ENCODE measurements at places on chromosomes 2 and 18. TPM values are rescaled to one million over a fixed set of nuclear protein-coding genes. Genes with fewer than 3 reads are reported as not detected.
A peak's percentile ranks its signal among the peaks of the same experiment; 100 is the strongest.

DNA sequence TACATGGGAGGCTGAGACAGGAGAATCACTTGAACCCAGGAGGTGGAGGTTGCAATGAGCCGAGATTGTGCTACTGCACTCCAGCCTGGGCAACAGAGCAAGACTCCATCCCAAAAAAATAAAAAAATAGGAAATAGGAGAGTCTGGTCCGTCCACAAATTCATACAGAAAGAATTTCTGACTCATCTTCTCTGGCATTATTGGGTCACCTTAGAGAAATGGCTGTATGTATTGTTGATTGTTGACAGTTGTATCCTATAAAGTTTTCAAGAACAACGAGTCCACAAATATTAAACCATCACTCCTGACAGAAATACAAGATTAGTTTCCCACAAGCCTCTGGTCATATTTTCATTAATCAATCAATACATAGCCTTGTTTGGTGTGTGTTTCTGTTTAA is 20.4 kb downstream of the RBM43 start:
- DNase-seq = peak; percentile 24

DNA sequence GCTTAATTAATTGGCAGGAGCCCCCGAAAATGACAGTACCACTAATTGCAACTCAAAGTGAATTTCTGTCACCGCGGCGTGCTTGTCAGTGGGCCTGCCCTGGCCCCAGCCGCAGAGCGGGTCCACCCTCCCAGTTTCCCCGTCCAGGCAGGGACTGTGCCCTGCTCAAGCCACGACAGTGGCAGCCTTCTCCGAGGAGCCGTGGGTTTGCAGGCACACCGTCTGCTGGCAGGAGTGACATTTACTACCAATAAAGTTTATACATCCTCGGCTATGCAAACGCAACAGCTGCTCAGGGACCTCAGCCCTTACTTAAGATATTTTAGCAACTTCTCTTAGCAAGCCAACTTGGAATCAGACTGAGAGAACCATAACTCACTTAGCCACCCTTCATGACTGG is 112.7 kb downstream of the GBX2 start:
- no peak for DNase-seq

DNA sequence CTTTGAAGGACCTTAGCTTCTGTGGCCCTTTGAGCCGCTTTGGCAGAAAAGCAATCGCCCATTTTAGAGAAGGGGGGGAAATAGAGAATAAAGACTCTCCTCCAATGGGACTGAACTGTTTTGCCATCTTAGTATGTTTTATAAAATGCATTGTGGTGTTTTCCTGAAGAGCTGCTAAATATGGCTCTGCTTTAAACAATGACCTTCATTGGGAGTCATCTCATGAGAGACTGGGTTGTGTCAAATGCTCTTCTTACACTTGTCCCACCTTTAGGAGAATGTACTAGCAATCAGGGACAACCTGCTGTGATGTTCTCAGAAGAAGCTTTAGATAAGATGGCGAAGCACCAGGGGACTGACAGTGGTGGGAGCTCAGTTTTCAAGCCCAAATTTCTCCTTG is 418.9 kb upstream of the POU3F3 start:
- no peak for DNase-seq

- peak; percentile 52 for DNase-seq
These were observed 57.7 kb downstream of the INHBB start for GRCh38 chr2:120403676-120404075.

DNA sequence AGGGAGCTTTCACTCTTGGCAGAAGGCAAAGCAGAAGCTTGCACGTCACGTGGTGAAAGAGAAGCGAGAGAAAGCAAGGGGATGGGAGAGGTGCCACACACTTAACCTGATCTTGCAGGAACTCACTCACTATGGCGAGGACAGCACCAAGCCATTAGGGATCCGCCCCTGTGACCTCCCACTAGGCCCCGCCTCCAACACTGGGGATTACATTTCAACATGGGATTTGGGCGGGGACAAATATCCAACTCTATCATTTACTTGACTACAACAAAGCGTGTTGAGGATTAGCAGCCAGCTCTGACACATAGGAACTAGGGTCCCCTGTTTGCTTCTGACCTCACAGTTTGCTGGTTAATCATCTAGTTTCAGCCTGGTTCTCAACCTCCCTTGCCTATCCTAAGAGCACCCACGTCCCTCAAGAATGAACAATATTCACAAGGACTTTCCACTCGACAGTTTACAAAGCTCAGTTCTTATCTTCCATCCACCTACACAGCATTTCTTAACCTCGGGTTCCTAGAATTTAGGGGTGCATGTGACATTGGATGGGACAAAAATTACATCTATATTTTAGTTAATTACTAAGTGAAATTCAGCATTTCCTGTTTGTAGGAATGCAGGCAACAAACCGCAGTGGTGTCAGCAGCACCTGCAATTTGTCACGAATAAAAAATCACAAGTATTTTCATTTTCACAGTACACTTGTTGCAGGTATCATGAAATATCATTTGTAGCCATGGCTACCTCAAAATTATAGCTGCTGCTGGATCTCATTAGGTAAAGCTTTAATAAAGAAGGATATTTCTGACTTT is 36.0 kb downstream of the LBH start:
- no peak for DNase-seq

GRCh38 chr2:81436256-81436655 is 1131.7 kb upstream of the LRRTM1 start:
- peak; percentile 64 for DNase-seq

DNA sequence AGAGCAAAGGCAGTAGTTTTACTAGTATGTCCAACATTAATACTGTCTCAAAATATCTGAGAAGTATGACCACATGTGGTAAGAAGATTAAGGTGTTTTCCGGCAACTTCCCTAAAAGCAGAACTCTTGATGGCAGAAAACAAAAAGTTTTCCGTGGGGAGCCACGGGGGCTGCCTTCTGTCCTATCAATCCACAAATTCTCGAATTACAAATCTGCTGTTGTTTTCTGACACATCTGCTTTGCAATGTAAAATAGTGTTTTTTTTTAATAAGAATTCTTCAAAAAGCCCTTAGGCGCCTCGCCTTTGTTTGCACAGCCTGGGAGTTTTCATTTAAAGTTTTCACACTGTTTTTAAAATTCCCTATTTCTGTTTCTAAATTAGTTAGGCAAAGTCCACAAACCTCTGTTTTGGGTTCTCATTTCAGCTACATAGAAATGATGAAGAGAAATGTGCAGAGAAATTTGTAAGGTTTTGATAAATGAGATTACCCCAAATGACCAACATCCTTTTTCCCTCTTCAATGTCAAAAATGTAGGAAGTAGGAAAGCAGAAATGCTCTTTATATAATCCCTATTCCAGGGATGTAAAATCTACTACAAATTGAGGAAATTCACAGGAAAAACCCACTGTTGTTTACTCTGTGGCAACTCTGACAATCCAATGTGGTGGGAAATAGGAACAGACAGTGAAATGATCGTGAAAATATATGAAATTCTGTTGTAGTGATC is 385.8 kb downstream of the ZEB2 start:
- DNase-seq = no peak

- DNase-seq = no peak
These were observed 145.1 kb downstream of the AGPS start for GRCh38 chr2:177537636-177538035.

DNA sequence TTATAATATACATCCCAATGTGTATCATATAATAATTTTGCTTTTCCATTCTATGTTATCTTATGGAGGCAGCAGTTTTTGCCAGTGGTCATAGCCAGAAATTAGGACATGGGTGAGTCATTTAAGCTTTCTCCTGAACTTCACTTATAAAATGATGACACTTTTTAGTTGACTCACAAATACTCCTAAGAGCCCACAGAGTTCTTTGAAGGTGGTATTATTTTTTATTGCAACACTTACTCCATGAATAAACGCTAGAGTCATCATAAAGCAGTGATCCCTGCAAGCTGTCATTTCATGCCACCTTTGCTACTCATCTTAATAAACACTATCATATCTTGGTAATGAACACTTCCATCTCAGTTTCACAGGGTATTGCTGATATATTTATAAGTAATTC is 69.9 kb upstream of the MAPRE2 start:
- DNase-seq = peak; percentile 38

GRCh38 chr2:67616749-67617148 is 219.6 kb downstream of the ETAA1 start:
- peak; percentile 30 for DNase-seq

- DNase-seq = no peak
These were observed 41.2 kb downstream of the CHRNA1 start for GRCh38 chr2:174722942-174723592.

GRCh38 chr2:232600053-232600773 is 33.2 kb upstream of the EFHD1 start:
- DNase-seq = no peak

DNA sequence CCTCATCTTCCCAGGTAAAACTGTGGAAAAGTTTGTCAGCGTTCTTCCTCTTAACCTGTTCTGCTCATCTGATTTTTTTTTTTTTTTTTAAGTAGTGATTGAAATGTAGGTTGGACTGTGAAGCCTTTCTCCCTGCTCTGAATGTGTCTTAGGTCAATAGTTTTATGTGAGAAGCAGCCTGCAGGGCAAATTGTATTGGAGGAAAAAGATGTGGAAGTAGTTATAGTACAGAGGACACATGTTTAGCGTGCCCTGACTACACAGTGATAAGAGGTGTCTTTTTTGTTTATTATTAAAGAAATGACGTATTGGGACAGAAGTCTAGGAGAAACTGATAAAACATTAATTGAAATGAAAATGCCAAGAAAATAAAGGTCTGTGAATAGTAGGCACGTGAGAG is 1.5 kb downstream of the MTA3 start:
- no peak for DNase-seq

DNA sequence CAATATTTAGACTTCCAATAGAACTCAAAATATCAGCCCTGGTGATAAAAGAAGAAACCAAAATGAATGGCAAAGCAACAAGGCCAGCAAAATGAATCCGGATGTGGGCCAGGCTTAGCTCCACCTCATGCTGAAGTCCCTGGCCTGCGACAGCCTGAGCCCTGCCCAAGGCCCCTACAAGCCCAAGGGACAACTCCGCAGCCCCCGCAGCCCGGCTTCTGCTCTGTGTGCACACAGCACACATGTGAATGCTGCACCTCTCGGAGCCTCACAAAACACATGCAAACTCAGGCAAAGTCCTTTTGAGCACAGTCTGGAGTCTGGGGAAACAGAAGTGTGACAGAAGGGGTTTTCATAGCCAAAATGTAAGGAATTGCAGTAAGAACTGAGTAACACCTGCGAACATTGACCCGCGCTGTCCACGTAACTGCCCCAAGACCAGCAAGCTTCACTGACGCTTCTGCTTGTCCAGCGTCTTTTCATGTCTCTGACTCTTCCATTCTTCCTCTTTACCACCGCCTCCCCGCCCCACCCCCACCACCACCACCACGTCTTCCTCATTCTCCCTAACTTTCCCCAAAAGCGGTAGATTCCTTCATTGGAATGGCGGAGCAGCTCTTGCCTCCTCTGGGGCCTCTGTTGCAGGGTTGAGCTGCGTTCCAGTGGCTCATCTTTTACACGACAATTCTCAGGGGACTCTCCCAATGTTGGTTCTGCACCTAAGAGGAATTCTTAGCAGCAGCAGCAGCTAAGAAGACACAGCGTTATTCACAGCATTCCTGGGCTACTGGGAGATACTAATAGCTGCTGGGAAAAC is 136.4 kb upstream of the COPS8 start:
- DNase-seq = no peak

- DNase-seq = no peak
These were observed 74.6 kb upstream of the ZFP36L2 start for GRCh38 chr2:43300781-43301583.

DNA sequence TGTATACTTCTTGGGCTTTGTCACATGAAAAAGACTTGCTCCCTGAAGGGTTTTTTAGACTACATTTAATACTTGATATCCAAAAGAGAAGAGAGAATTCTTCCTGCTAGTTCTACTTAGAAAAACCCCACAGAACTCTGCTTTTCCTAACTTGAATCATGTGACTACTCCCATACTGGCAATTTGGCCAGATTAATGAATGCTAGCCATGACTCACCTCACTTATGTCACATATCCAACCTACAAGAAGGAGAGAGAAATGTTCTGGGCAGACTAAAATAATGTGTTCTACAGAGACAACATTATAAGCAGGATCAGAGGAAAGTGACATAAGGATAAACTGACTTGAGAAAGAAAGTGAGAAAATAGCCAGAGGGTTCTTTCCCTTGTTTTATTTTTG is 249.3 kb upstream of the GULP1 start:
- peak; percentile 67 for DNase-seq

DNA sequence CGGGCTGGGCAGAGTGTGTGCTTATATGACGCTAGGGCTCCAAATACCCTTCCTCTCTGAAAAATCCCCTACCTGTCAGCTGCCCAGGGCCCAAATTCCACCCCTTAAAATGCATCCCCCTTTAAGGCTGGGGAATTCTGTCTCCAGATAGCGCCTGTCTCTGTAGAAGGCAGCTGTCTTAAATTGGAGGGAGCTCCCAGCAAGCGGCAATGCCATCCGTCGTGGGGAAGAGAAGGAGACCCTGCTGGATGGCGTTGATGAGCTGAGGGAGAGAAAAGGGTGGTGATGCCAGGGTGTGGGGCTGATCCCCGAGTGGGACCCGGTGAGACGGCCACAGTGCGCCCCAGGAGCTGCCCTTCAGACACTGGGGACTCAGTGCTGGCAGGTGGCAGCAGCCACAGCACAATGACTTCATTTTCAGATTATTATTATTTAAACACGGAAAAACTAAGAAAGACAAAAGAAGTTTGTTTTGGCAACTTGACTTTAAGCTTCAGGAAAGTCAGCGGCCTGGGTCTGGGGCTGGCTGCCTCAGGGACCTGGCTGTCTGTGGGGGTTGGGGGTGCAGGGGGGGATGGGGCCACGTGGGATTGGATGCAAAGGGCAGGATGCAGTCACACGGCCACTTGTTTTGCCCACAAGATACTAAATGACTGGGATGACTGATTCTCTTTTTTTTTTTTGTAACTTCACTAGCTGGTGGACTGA is 152.8 kb downstream of the TFCP2L1 start:
- no peak for DNase-seq

DNA sequence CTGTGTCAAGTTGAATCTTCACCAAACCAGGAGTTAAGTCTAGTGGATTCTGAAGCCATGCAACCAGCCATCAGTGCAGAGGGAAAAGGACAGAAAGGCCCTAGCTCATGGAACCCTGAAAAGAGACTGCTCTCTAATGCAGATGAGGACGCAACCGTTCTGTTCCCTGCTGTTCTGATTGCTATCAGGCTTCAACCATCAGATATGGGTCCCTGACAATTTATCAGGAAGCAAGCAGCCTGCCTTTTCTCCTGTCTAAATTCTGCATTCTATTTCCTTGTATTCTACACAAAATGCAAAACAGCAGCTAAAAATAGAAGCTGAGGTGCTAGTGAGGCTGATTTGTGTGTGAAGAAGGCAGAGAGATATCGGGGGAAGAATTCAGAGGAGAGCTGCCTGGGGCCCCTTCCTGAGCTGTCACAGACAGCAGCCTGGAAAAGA is 68.4 kb upstream of the RTN4 start:
- no peak for DNase-seq

GRCh38 chr2:45651415-45652089 is at the start of gene PRKCE:
Gene PRKCE, plus strand, starts transcription at chr2:45651675.
- peak; percentile 45 for DNase-seq

RUFY4 gene
- not detected for total RNA-seq

CCDC150 gene
- 4.4 TPM for total RNA-seq

FAM110C gene
- total RNA-seq = not detected

VWC2L gene
- not detected for total RNA-seq
